Central memory CD4-positive, alpha-beta T cell (primary cell): ENCODE measurements at places on chromosomes 5 and 9.
A peak's percentile ranks its signal among the peaks of the same experiment; 100 is the strongest.

DNA sequence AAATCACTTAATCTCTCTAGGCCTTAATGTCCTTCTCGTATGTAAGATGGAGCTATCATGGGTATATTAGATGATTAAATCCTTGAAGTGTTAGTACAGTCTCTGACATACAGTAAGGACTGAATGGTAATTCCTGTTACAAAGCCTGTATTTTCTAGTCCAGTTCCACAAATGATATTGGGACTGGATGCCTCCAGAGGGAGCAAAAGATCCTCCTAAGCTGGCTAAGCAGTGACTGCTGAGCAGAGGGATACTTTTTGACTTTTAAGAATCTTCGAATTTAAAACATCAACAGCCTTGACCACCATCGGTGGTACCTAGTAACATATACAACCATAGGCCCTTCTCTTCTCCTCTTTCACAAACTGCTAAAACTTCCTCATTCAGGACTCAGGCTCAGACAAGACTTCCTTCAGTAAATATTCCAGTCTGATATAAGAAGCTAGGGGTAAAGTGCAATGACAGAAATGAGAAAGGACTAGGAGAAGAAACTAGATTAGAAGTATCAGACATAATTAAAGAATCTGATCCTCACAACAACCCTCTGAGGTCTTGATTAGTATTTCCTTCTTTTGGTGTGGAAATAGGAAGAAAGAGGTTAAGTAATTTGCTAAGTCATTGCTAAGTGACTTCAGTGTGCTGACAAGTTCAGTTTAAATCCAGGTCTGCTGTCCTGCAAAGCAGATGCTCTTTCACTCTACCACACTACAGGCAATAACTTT is 13.9 kb downstream of the PTAR1 start:
- DNase-seq = no peak

DNA sequence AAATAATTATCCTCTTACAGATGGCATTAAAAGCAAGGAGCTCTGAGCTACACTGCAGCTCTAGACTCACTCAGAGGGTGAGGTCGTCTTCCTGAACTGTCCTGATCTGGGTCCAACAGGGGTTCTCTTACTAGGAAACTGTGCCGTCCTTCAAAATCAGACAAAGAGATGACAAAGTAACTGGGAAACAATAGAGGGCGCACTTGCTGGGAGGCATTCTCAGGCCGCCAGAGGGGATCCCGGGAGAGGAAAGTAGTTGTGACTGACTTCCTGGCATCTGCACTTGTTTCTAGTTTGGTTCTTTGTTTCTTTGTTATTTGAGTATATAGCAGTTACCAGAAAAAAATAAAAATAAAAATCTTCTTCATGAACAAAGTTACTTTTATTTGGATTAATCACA is 142.9 kb upstream of the MSX2 start:
- DNase-seq = no peak

DNA sequence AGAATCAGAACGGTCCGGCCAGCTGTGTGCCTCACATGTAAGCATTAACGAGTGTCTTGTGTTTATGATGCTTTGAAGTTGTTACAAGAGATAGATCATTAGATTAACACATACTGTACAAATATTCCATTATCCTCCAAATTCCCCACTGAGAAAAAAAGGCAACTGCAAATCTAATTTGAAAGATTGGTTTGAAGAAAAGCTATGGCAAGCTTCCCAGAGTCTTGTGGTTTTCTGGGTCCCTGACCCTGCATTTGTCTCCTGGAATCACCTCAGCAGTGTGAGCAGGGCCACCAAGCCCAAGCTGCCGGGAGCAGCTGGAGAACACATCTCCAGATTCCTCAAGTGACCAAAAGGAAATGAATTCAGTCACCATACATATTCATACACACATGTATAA is 36.9 kb upstream of the ADAMTS16 start:
- DNase-seq = no peak

- no peak for DNase-seq
Observed at GRCh38 chr5:116626272-116626723, 51.7 kb upstream of the SEMA6A start.

GRCh38 chr9:37732952-37733351 is 20.7 kb upstream of the TRMT10B start:
- no peak for DNase-seq

DNA sequence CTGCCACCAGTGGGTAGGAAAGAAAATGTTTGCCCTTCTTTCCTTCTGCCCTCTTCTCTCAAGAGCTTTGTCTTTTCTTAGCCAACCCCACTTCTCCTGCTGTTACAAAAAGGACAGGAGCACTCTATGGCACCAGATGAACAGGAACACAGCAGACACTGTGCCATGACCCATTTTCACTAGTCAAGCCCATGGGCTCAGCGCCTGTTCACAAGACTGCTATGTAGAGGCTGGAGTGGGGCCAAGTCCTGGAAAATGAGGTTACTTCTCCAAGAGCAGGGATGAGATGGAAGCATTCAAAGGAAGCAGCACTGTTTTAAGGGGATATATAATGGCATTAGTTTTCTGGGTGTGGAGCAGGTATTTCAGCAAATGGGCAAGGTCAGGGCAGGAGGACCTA is 46.8 kb upstream of the GRAMD2B start:
- no peak for DNase-seq

GRCh38 chr5:139562847-139563246 is 1.7 kb downstream of the UBE2D2 start:
- DNase-seq = no peak

- no peak for DNase-seq
Observed at GRCh38 chr5:75663579-75664284, 52.5 kb downstream of the ANKDD1B start.

- DNase-seq = no peak
Observed at GRCh38 chr9:37293664-37294524, 128.6 kb upstream of the GRHPR start.

DNA sequence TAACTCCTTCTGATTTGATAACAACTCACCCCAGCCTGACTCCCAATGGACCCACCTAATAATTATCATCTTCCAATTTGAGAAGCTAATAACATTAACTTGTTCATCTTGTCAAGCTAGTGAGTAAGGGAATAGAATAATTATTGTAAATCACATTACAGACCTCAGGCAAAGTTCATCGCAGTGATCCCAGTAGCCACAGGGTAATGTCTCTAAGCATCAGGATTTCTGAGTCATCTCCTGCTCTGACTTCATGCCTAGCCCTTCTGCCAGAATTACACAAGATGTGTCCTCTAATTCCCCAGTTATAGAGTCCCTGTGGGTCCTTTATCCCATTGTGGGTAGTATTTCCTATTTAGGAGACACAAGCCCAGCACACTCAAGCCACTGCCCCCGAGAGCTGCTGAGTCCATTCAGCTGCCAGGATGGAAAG is 365.7 kb downstream of the DEPDC1B start:
- no peak for DNase-seq

DNA sequence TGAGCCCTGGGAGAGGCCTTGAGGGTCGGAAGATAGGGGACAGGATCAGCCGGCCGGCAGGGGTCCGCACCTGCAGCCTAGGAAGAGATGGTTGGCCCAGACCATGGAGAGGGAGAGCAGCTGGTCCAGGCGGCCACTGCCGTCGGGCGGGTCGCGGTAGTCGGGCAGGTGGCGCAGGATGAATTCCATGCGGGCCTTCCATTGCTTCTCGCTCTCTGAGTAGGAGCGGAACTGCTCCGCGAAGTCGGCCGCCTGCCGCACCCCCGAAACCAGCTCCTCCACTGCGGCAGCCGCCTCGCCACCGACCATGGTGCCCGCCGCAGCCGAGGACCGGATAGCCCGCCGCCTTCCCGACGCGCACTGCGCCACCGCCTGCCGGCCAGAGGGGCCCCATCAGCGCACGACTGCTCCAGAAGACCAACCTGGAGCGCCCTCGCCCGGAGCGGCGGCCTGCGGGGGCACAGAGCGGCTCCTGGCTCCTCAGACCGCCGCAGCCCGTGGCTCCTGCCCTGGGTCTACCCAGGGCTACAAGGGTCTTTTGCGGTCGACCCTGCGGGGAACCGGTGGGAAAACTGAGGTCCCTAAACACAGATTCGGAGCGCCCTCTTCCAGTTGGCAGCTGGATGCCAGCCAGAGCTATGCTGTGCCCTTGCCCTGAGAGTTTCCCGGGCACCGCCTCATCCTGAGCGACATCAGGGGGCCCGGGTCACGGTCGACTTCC is at the start of gene CDKN2AIPNL:
TSS of gene CDKN2AIPNL (minus strand) at position 336 of the 721 bp plus-strand sequence. CDS start at position 309, 27 bp downstream.
- DNase-seq = peak; percentile 86

DNA sequence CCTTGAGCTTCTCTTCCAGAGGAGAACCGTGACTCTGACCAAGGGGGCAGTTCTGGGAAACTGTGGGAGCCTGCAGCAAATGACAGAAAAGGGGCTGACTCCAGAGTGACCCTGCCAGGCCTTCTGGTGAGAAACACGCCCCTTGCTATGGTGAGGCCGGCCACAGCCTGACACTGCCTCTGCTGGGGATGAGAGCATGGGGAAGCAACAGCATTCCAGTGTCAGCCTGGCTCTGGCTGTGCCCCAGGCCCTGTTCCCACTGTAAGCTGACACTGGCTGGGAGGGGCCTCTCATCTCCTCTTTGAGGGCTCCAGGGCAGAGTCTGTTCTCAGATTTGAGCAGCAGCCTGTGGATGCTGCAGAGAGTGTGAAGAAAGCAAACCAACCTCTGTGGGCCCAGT is 180.0 kb upstream of the IL12B start:
- no peak for DNase-seq

DNA sequence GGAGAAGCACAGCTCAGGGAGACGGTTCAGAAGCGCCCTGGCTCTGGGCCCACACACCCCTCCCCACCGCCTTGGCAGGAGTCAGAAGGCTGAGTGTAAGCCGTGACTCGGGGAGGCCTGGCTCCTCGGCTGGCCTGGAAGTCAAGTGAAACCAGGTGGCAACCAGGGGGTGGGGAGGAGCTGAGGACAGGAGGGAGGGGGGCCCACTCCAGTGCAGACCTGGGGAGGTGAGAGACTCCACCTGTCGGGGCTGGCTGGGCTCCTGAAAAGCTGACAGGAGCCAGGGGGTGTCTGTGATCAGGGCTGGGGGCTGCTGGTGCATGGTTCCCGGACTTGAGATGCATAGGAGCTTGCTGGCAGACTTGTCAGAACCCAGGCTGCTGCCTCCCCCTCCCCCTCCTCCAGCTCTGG is 150.2 kb upstream of the PHYKPL start:
- DNase-seq = no peak

GRCh38 chr5:68027519-68027918 is 188.0 kb upstream of the PIK3R1 start:
- DNase-seq = no peak

DNA sequence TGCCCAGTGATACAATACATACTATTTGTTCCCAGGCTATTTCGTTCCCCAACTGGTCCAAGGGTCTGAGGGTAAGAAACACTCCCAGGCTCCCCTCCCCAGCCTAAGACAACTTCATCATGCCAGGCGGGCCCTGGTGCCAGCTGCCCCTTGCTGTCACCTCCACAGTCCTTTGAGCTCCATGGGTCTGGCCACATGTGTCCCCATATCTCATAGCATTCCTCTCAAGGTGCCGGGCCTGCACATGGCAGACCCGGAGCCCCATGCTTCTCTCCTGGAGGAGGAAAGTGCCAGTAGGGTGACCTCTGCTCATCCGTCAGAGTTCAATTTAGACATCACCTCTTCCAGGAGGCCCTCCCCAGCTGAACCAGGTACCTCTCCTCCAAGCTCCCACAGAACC is 120.5 kb downstream of the C5orf15 start:
- no peak for DNase-seq

DNA sequence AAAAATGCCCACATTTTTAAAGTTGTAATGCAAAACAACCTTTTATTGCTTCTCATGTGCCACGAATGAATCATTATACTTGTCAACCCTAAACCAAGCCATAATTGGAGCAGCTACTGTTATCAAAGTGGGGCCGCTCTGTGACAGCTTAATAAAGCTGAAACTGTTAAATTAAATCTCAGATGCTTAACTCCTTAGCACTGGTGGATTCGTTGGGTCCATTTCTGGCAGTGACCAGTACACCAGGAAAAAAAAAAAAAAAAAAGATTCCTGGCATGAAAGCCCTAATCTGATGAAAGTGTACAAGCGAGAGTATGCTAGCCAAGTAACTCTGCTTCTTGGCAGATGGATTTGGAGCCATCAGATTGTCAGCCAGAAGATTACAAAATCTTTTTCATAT is 164.8 kb downstream of the ZSWIM6 start:
- no peak for DNase-seq

GRCh38 chr5:58983526-58984452 is 400.9 kb downstream of the RAB3C start:
- DNase-seq = no peak

GRCh38 chr9:115649991-115650472 is 503.6 kb upstream of the PAPPA start:
- DNase-seq = no peak

- no peak for DNase-seq
Observed at GRCh38 chr9:136311051-136312008, 7.4 kb upstream of the CCDC187 start.

DNA sequence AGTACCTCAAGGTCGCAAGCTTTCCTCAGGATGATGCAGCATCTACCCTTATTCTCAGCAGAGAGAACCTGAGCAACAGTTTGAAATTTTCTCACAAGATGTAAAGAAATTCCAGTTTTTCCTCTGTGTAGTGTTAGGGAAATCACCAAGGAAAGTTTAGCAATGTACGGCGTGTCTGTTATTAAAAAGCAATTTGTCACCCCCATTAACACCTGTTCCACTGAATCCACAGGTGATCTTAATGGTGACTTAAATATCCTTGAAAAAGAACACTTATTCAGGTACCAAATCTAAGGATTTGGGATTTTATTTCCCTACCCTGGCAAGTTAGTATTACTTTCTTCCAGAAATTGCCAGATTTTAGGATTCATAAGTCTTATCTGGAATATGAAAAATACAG is 77.9 kb upstream of the ATP10B start:
- DNase-seq = no peak

- no peak for DNase-seq
Observed at GRCh38 chr5:66958980-66959641, 237.5 kb downstream of the CD180 start.

- no peak for DNase-seq
Observed at GRCh38 chr9:121322737-121323448, 47.2 kb downstream of the STOM start.

GRCh38 chr5:121968910-121969607 is 7.3 kb downstream of the SRFBP1 start:
- DNase-seq = no peak

DNA sequence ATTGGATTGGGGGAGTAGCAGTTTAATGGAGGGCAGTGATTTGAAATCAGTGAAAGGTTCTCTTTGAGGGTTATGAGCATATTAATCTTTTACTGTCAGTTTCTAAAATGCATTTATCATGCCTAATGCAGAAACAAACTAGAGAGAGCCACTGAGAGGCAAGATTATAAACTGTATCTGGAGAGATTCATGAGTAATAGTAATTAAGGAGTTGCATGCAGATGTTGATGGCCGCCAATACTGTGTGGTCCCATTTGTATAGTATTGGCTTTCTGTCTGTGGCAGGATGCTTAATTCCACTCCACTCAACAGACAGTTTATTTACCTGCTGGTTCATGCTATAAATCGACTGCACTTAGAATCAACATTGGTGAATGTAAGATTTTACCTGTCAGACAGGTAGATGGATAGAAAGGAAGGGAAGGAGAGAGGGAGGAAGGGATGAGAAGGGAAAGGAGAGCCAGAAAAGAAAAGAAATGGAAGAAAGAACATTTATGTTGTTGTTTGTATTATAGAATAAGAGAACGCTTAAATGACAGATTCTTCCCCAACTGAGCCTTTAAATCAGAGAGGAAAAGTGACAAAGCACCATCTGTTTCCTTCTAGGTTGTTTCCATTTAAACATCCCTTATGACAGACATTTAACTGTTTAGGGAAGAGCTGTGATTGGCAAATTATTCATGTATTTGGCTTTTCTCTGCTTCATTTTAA is 146.5 kb downstream of the PAM start:
- DNase-seq = no peak
